ENCODE measurements at places on chromosomes 6 and 20. TPM values are rescaled to one million over a fixed set of nuclear protein-coding genes. Genes with fewer than 3 reads are reported as not detected.

GRCh38 chr6:10429638-10430427 is 15.0 kb upstream of the TFAP2A start:
- H3K4me3 ChIP-seq, result no peak overlapping the region
- peaks cover 20% of the 10 kb centered on the region for H3K4me1 ChIP-seq
- no peak for DNase-seq
- H3K36me3 ChIP-seq, result no peaks in the 10 kb centered on the region
- H3K27ac ChIP-seq, result no peak overlapping the region
- H3K27me3 ChIP-seq, result no peaks in the 10 kb centered on the region

DNA sequence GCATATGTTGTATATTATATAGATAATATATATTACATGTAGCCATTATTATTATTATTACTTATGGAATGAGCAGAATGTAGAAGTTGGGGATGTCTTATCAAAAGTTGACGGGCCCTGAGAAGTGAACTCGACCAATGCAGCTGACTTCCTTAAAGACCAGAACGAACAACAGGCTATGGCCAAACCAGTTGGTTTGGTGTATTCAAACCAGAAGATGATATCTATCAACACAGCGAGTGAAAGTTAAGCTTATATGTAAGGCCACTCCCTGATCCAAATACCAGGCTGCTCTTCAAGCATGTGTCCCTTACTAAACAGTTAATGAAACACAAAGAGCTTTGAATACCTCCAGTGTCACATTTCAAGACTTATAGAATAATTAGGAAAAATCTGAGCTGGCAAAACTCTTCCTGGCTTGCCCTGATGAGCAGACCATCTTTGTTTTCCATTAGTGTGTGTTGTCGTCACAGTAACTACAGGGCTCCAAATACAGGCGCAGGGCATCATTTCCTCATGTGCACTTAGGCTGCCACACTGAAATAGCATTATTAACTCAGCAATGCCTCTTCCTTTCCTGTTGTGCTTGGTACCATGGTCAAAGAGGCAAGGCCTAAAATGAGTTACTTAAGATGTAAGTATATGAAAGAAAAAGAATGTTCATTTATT is 6.6 kb downstream of the FILIP1 start:
- H3K4me1 ChIP-seq, result no peaks in the 10 kb centered on the region
- H3K4me3 ChIP-seq, result no peak overlapping the region
- DNase-seq, result no peak
- H3K27me3 ChIP-seq, result no peaks in the 10 kb centered on the region
- H3K27ac ChIP-seq, result no peak overlapping the region

- peak overlapping the region; percentile 39 for H3K27ac ChIP-seq
- no peak overlapping the region for H3K4me3 ChIP-seq
- DNase-seq, result no peak
- no peaks in the 10 kb centered on the region for H3K36me3 ChIP-seq
- peaks cover 17% of the 10 kb centered on the region for H3K4me1 ChIP-seq
Observed at GRCh38 chr20:17735206-17735804, 35.5 kb downstream of the BANF2 start.

DNA sequence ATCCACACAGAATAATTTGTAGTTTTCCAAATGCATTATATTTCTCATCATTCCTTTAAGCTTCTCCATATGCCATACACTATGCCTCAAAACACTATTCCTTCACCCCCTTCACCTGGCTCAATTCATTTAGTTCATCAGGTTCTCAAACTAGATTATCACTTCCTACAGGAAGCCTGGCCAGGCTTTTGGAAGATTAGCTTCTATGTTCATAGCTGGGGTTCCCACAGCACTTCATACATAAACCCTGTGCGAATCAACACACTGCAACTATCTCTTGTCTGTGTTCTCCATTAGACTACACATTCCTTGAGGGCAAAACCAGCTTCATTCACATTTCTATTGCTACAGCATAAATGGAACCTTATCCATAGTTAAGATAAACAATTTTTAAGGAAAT is 40.5 kb upstream of the PLN start:
- no peak overlapping the region for H3K27ac ChIP-seq
- DNase-seq, result no peak
- H3K4me3 ChIP-seq, result no peak overlapping the region

DNA sequence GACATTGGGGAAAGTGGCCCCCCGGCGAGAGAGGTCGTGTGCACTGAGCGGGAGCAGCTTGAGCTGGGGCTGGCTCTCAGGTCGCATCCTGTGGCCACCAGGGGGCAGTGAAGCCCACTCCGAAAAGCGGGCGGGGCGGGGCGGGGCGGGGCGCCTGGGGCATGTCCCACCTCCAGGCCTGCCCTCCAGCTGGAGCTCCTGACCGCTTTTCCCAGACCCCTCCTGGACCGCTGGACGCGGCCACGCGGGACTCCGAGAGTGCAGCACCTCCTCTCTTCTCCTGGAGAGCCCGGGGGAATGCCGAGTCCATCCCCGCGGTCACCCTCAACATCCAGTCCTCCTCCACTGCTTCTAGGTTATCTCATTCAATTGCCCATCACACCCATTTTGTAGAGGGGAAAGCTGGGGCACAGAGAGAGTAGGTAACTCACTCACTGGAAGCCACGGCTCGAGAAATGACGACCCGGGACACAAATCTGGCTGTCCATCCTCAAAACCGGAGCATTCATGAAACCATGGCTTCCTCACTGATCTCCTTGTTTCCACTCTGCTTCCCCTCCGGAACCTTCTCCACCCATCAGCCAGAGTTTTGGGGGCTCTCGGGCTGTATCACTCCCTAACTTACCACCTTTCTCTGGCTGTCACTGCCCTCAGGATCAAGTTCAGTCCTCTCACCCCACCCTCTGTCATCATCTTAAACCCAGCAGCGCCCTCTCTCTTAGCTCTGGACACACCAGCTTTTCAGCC is 24.1 kb downstream of the COX4I2 start:
- H3K4me1 ChIP-seq, result peaks cover 50% of the 10 kb centered on the region
- H3K27me3 ChIP-seq, result no peaks in the 10 kb centered on the region
- peak overlapping the region; percentile 92 for H3K27ac ChIP-seq
- no peak for DNase-seq

DNA sequence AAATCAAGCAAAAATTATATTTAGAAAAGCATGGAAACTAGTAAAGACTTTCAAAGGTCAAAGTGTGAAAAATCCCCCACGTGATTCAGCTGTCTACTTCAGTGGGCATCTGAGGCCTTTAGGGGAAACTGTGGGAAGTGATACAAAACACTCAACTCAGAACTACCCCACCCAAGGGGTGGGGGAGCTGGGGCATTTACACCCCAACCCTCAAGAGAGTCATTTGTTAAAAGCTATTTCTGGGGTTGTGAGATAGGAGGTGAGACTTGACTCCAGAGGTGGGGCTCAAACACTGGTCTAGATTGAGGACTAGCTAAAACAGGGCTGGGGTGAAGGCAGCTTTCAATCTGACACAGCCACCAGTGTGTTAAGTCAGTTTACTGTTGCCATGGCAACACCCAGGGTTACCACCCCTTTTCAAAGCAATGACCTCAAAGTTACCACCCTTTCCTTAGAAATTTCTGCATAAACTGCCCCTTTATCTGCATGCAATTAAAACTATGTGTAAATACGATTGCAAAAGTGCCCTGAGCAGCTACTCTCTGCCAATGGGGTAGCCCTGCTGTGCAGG is 9.9 kb upstream of the GTSF1L start:
- no peaks in the 10 kb centered on the region for H3K27me3 ChIP-seq
- no peak overlapping the region for H3K4me3 ChIP-seq
- no peaks in the 10 kb centered on the region for H3K36me3 ChIP-seq
- no peaks in the 10 kb centered on the region for H3K4me1 ChIP-seq

DNA sequence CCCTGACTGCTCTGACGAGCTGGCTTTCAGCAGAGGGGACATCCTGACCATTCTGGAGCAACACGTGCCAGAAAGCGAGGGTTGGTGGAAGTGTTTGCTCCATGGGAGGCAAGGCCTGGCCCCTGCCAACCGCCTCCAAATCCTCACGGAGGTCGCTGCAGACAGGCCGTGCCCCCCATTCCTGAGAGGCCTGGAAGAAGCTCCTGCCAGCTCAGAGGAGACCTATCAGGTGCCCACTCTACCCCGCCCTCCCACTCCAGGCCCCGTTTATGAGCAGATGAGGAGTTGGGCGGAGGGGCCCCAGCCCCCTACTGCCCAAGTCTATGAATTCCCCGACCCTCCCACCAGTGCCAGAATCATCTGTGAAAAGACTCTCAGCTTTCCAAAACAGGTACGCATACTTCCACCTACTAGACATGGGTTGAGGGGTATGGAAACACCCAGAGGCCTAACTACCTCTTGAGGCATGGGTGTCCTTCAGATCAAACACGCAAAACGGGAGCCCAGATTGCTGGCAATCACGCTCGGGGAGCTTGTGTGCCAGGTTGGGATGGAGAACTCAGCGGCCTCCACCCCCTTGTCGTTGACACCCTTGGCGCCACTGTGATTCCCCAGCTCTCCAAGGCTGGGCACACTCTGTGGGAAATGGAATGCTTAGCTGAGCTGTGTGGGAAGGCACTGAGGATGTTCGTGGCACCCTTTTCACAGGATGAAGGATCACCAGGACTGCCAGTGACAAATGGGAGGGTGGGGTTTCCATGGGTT is 25.3 kb downstream of the CASS4 start:
- H3K27ac ChIP-seq, result no peak overlapping the region
- H3K36me3 ChIP-seq, result no peaks in the 10 kb centered on the region
- H3K27me3 ChIP-seq, result no peaks in the 10 kb centered on the region
- peaks cover 12% of the 10 kb centered on the region for H3K4me1 ChIP-seq
- no peak overlapping the region for H3K4me3 ChIP-seq

DNA sequence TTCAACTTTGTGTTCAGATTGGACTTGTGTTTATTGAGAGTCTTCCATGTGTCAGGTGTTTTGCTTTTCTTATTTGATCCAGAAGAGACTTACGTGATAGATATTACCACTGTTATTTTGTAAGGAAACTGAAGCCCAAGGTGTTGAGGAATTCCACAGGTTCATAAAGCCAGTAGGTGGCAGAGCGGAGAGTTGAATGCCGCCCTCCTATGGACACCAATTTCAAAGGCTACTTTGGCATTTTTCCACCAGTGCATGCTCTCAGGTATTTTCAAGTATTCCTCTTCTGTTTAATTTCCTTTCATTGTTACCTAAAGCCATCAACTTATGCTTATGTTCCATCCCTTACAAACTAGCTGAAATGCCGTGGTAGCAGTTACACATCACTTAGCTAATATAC is 14.0 kb upstream of the COL10A1 start:
- no peak overlapping the region for H3K27ac ChIP-seq
- no peaks in the 10 kb centered on the region for H3K27me3 ChIP-seq
- H3K4me3 ChIP-seq, result no peak overlapping the region
- no peaks in the 10 kb centered on the region for H3K4me1 ChIP-seq
- DNase-seq, result no peak

DNA sequence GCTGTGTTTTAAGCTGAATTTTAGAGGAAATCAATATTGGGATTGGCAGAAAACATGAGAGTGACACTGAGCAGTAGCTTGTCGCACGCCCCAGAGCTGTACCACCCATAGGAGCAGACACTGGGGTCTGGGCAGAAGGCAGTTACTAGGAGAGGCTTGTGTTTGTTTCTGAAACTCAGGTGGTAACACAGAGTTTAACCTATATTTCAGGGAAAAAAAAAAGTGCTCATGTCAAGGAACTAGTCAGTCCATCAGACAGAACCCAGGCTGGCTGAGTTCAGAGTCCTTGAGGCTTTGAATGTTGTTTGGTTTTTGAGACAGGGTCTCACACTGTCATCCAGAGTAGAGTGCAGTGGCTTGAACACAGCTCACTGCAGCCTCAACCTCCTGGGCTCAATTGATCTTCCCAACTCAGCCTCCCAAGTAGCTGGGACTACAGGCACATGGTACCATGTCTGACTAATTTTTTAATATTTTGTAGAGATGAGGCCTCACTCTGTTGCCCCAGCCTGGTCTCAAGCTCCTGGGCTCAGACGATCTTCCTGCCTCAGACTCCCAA is 6.6 kb downstream of the SLC22A1 start:
- peak; percentile 34 for DNase-seq
- no peak overlapping the region for H3K27ac ChIP-seq
- H3K27me3 ChIP-seq, result no peaks in the 10 kb centered on the region
- no peaks in the 10 kb centered on the region for H3K4me1 ChIP-seq
- no peak overlapping the region for H3K4me3 ChIP-seq

GRCh38 chr20:1576641-1577040 is 19.1 kb upstream of the SIRPD start:
- H3K27me3 ChIP-seq, result no peaks in the 10 kb centered on the region
- DNase-seq, result no peak
- H3K4me3 ChIP-seq, result no peak overlapping the region
- H3K36me3 ChIP-seq, result no peaks in the 10 kb centered on the region

DNA sequence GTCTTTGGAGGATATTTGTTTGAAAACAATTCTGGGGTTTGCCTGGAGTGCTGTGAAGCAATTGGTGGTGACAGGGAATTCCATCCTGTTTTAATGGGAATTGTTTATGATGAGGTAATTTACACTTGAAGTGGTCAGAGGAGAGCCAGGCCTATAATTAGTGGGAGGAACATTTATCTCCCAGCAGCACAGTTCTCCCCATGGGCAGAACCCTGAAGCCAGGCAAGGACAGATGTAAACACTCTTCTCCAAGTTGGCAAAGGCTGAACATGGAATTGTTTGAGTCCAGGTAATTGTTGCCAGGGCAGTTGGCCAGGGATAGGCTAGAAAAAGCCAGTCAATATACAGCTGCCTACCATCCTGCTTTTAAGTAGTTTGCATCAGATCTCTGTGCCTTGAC is 789.7 kb downstream of the FRK start:
- H3K27me3 ChIP-seq, result no peaks in the 10 kb centered on the region
- no peak overlapping the region for H3K27ac ChIP-seq
- no peak overlapping the region for H3K4me3 ChIP-seq
- no peak for DNase-seq

GRCh38 chr20:50050660-50051308 is 62.2 kb downstream of the UBE2V1 start:
- H3K4me1 ChIP-seq, result peaks cover 48% of the 10 kb centered on the region
- no peak for DNase-seq
- H3K27ac ChIP-seq, result no peak overlapping the region
- no peaks in the 10 kb centered on the region for H3K36me3 ChIP-seq
- no peak overlapping the region for H3K4me3 ChIP-seq
- H3K27me3 ChIP-seq, result no peaks in the 10 kb centered on the region

GRCh38 chr6:37794825-37795224 is 24.7 kb upstream of the ZFAND3 start:
- peaks cover 12% of the 10 kb centered on the region for H3K4me1 ChIP-seq
- no peaks in the 10 kb centered on the region for H3K27me3 ChIP-seq
- no peaks in the 10 kb centered on the region for H3K36me3 ChIP-seq
- DNase-seq, result no peak

- H3K27me3 ChIP-seq, result no peaks in the 10 kb centered on the region
- H3K36me3 ChIP-seq, result no peaks in the 10 kb centered on the region
- DNase-seq, result no peak
- H3K4me3 ChIP-seq, result peak within 1 kb of the TSS; percentile 64
- H3K27ac ChIP-seq, result peak within 1 kb of the TSS; percentile 74
Observed at GRCh38 chr6:27388293-27389197, at the start of gene ZNF391. Gene ZNF391, plus strand, starts transcription at chr6:27388759. Its CDS starts 11,612 bp downstream, at chr6:27400371.

DNA sequence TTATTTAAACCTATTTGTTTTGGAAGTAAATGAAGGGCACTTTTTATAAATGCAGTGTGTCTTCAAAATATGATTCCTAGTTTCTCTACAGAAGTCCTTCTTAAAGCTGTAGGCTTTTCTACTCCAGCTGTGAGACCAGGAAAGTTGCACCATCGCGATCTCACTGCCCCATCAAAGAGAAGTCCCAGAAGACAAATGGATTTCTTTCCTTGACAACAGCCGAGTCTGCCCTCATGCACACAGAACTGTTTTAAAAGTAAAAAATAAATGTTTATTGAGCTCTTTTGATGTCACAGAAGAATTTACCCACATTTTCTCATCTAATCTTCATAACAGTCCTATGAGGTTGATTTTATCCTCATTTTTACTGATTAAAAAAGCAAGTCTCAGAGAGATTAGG is 324.4 kb upstream of the NT5E start:
- no peak overlapping the region for H3K27ac ChIP-seq
- no peaks in the 10 kb centered on the region for H3K27me3 ChIP-seq
- no peak for DNase-seq
- H3K36me3 ChIP-seq, result no peaks in the 10 kb centered on the region
- H3K4me3 ChIP-seq, result no peak overlapping the region

FRS3 gene
- 4.4 TPM for total RNA-seq

LPA gene
- total RNA-seq, result 0.49 TPM

TAGAP gene
- total RNA-seq, result 8.1 TPM

All from vagina (tissue), 2 donors.